Activated naive CD8-positive, alpha-beta T cell treated with anti-CD3 and anti-CD28 coated beads, Interleukin-2, amount 10 ng/mL, durations not matched to agents 7 days and 5 days (primary cell): ENCODE measurements at places on chromosomes 13 and 19. TPM values are rescaled to one million over a fixed set of nuclear protein-coding genes. Genes with fewer than 3 reads are reported as not detected.

CYP4F3 gene
- total RNA-seq, result not detected

GRCh38 chr19:18205200-18205892 lies 1.5 kb upstream of the RAB3A start:
- H3K36me3 ChIP-seq, result peaks cover 10% of the 10 kb centered on the region
- peaks cover 11% of the 10 kb centered on the region for H3K4me1 ChIP-seq
- H3K4me3 ChIP-seq, result peak overlapping the region; percentile 78

DNA sequence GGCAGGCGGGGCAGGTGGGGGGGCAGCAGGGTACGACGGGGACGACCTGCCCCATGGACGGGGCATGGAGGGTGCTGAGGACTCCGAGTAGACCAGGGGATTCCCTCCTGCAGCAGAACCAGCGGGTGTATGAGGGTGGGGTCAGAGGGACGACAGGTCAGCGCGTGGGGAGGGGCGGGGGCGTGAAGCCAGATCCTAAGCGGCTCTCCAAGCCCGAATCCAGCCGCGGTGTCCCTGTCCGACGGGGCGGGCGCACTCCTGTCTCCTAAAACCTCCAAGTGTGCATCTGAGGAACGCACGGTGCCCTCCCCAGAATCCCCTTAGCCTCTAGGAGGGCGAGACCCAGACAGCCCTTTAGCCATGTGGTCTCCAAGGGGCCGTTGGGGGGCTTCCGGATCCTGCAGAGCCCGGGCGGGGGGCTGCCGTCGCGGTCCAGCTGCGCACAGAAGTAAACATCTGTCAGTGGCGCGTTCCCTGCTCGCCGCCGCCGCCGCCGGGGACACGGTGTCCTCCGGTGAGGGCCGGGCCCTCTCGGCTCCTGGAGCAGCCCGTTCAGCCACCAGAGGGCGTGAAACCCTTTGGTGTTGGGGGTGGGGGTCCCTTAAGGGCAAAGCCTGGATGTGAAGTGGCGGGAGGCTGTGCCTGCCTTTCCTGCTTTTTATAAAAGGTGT lies 730 bp downstream of the NRTN start:
- peaks cover 16% of the 10 kb centered on the region for H3K4me1 ChIP-seq
- H3K27ac ChIP-seq, result no peak overlapping the region
- peaks cover 33% of the 10 kb centered on the region for H3K27me3 ChIP-seq

GRCh38 chr19:12727745-12728433 lies 4.2 kb upstream of the TNPO2 start:
- no peak for DNase-seq
- peaks cover 34% of the 10 kb centered on the region for H3K36me3 ChIP-seq
- H3K4me3 ChIP-seq, result no peak overlapping the region
- no peak overlapping the region for H3K27ac ChIP-seq

CEP89 gene
- total RNA-seq, result 27.2 TPM
